ENCODE measurements at places on chromosomes 12 and 14.

DNA sequence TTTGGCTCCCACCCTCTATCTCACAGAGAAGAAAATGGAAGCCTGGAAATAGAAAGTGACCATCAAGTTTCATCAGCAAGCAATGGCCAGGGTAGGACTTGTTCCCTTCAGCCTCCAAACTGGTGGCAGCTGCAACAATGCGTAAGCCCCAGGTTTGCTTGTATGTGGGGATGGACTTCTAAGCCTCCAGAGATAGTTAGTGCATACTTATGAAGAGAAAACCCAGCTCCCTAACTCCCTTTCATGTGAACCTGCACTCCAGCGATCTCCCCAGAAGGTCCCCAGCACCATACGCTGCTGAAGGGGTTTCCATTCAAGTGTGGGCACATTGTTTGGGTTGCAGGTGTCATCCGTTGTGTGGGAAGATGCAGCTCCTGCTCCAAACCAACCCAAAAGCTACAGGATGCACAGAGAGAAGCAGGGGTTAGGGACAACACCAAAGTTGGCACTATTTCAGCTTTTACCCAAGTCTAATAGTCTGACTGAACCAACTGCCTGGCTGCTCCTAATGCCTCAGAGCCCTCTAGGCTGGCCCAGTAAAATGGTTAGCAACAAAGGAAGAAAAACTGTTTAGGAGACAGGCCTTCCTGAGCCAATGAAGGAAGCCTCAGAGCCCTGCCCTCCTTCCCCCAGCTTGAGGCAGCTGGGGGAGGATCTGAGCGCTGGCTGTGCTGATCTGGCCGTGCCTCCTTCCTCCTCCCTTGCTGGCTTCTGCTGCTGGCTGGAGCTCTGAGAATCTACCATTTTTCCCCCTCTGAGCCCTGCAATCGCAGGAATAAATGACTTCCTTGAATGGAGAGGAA, 12.3 kb downstream of the ZFP36L1 start:
- DNase-seq = no peak

- no peak for DNase-seq
Observed at GRCh38 chr14:50173891-50174290, 57.5 kb downstream of the SOS2 start.

DNA sequence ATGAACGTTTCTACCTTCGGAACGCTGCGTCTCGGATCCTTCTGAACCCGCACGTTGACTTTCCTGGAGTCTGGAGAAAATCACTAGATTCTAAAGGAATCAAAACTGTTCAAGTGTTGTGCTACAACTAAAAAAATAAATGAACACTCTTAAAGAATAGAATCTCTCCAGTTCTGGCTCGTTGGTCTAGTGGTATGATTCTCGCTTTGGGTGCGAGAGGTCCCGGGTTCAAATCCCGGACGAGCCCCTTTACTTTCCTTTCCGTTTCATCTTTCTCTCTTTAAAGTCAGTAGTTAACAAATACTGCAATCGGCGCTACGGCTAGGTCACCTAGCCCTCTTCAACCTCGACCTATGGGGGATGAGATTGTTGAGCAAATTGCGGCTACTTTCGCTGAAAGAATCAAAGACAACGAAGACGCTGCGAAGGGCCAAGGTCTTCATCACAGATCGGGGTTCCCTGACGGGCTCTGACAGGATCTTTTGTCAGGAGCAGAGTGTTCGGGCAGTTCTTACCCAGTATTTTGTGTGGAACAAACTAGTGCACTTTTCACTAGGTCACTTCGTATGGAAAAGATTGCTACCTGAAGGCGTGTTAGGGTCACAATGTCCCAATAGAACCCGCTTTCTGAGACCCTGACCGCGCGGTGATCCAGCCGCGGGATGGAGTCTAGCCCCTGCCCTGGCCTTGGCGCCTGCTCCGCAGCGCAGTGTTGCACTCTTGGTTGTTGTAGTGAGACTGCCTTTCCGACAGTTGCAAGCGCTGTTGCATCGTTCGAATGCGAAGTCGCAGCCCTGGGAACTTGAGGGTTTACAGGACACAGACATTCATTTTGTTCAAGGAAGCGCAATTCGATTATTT, 8.4 kb downstream of the OR6S1 start:
- DNase-seq = peak; percentile 65

DNA sequence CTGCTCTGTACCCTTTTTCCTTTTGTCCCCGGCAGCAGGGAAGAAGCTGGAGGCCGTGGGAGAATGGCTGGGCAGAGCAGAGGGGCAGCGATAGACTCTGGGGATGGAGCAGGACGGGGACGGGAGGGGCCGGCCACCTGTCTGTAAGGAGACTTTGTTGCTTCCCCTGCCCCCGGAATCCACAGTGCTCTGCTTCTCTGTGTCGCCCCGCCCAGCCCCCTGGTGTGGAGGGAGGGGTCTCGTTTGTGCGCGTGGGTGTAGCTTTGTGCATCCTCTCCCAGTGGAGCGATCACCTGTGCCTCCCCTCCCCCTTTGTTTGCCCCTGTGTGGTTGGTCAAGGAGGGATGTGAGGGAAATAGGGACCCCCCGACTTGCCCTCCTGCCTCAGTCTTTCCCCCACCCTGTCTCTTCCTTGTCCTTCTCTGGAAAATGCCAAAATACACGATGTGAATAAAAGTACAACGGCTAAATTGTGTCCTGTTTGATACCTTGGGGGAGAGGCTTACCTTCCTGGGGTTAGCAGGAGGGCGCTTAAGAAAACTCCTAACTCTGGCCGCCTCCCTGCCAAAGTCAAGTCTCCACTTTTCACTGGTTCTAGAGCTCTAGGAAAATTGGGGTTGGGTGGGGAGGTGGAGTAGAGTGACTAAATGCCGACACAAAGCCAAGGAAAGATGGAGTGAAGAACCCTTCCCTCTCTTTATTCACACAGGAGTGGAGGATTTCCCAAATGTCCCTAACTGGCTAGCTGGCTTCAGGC, 990 bp upstream of the TPI1 start:
- no peak for DNase-seq

DNA sequence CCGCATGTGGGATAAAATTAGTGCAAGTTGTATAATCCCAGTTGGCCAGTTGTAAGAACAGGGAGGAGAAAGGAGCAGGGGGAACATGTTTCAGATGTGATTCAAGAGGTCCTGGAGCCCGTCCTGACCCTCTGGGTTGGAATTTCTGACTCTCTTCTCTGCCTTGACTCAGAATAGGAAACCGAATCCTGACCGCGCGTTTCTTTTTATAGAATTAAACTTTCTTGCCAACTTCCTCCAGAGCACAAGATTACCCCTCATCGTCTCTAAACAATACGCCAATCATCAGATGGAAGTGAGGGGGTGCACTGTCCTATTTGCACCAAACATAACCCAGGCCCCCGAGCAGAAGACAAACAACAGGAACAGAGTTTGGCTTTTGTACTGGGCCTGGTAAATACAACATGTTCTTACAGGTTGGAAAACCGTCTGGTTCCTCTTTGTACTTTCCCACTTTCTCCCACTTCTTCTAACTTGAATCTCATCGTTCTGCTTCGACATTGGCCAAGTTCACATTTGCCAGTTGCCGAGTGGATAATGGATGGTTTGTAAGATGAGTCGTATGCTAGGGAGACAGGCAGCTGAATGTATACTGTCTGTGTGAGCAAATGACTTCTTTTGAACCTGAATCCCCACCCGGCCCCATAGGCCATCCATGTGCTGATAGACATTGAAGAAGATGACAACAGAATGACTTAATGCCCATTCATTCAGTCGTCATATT, 42.6 kb upstream of the MED13L start:
- DNase-seq = peak; percentile 35

DNA sequence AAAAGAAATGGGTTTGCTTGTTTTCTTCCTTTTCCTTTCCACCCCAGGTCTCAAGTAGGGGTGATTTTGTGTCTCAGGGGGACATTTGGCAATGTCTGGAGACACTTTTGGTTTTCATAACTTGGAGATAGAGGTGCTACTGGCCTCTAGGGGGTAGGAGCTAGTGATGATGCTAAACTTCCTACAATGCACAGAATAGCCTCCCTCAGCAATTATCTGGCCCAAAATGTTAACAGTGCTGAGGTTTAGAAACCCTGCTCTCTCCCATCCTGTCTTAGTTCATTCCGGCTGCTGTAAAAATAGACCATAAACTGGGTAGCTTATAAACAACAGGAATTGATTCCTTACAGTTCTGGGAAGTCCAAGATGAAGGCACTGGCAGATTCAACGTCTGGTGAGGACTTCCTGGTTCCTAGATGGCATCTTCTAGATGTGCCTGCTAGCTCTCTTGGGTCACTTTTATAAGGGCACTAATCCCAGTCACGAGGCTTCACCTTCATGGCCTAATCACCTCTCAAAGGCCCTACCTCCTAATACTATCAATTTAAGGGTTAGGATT, 7.4 kb upstream of the GAS2L3 start:
- no peak for DNase-seq

DNA sequence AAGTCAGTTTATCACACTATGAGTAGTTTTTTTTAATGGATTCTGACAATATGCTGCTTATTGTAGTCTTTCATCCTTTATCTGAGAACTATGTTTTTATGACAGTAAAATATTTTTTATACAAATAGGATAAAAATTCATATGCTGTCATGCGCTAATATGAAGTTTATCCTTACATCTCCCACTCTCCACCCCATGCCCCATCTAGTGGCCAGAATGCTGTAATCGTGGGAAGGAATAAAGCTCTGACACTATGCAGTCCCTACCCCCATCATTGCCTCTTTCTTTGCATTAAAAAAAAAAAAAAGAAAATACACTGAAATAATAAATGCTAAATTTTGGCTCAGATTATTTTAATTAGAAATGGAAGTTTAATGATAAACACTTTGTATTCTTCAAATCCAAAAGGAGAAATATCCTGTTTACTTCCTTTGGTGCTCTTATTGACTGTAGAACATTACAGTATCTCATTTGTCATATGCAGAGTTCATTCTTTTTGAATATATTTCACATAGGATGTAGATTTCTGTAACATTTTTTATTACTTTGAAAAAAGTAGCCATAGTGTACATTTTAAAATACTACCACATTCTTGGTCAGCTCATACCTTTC, 145.9 kb upstream of the SLCO1C1 start:
- no peak for DNase-seq

GRCh38 chr12:21938879-21939278, 2.3 kb downstream of the ABCC9 start:
- no peak for DNase-seq

- no peak for DNase-seq
Observed at GRCh38 chr12:125443341-125443740, 378.1 kb downstream of the AACS start.

- no peak for DNase-seq
Observed at GRCh38 chr12:47903151-47903611, 1.6 kb downstream of the VDR start.

DNA sequence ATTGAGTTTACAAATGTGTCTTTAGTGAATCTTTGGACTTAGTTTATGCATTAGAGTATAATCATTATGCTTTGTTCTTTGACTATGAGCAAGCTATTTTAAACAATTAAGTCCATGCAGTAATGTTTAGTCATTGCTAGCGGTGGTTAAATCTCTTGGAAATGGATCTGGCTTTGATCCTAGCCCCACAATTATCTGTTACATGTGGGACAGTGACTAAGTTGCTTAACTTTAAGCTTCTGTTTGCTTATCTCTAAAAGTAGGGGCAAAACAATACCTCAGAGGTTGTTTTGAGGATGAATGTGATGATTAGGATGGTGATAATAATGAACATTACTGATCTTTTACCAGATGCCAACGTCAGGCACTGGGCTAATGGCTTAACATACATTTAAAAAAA, 124.2 kb downstream of the NPAS3 start:
- DNase-seq = no peak

DNA sequence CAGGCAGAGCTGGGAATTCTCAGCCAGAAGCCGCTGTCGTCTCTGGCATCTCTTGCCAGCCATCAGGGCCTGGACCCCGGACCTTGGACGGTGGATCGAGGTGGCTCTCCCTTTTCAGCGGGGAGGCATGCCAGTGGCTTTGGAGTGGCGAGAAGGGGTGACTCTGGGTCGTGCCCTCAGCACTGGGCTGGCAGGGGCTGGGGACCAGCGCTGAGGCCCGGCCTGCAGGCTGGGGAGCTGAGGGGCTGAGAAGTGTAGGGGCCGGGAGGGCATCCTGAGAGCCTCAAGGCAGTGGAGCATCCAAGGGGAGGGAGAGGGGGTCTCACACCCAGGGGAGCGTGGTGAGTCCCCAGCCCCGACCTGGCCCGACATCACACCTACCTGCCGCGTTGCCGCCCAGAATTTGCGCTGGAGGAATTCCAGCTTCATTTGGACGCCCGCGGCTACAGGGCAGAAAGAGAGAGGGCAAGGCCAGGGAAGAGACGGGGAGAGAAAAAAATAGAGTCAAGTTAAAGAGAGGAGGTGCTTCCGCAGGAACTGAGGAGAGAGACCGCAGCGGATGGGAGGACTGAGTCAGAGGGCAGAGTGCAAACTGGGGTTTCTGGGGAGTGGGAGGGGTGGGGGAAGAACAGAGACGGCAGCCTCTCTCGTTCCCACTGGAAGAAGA, 9.0 kb upstream of the LRTM2 start:
- DNase-seq = peak; percentile 87

DNA sequence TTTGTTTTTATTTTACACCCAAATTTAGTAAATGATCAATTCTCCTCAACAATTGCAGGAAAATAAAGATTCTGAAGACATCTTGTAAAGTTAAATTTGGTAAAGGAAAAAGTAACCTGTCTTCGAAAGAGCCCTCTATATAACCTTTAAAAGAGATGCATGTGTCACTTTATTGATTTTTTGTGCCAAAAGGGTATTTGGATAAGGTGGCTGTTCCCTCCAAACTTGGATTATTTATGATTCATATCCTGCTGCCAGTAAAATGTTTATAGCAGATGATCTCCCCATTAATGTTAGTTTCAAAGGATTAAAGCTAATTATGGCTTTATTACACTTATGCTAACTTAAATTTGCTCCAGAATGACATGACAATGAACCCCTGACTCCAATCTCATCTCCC, 98.8 kb downstream of the DUSP6 start:
- DNase-seq = no peak

DNA sequence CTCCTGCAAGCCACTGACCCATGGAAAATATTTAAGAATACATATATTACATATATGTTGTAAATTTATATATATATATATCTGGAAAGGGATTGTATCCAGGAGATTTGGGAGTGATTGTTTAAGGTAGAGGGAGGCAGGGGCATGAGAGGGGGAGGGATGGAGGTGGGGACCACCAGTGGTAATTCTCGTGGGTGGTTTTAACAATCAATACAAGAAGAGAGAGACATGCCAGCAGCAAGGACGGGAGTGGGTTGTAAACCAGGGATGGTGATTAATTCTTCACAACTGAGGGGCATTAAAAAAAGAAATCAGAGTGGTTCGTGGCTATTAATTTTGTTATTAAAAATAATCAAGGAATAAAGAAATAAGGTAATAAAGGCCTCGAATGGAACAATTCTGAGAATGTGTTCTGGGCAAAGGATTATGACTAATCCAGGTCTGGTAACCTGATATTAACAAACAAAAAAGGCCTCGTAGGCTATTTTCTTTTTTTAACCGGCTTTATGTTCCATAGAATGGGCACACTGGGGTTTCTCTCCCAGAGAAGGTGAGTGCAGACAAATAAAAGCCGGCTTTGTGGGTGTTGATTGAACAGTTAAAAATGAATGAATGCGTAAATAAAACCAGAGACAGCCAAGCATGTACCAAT, 8.3 kb upstream of the RTL1 start:
- no peak for DNase-seq
